ENCODE measurements at places on chromosomes 6 and 20. TPM values are rescaled to one million over a fixed set of nuclear protein-coding genes. Genes with fewer than 3 reads are reported as not detected.

The NKAIN4 gene
- polyA plus RNA-seq, result 0.31 TPM

DNA sequence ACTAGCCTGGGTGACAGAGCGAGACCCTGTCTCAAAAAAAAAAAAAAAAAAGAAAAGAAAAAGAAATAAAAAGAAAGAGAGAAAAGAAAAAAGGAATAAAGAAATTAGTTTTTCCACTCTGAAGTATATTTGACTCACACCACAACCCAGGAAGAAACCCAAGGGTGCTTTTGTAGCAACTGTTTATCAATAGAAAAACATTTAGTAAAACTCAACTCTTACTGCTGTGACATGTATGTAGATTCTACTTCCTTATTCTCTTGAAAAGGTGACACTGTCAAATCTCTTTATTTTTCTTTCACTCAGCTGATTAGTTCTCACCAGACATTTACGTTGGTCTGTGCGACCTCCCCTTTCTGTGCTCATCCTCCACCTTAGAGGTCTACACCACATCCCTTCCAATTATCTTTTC is 99.9 kb upstream of the SHLD1 start:
- no peak overlapping the region for H3K27ac ChIP-seq
- H3K36me3 ChIP-seq, result no peaks in the 10 kb centered on the region
- no peak overlapping the region for H3K4me3 ChIP-seq
- H3K27me3 ChIP-seq, result no peaks in the 10 kb centered on the region
- H3K4me1 ChIP-seq, result peaks cover 23% of the 10 kb centered on the region

GRCh38 chr6:143141442-143141841 is 80.8 kb downstream of the AIG1 start:
- no peaks in the 10 kb centered on the region for H3K27me3 ChIP-seq
- H3K4me3 ChIP-seq, result no peak overlapping the region
- peaks cover 17% of the 10 kb centered on the region for H3K4me1 ChIP-seq
- no peaks in the 10 kb centered on the region for H3K36me3 ChIP-seq
- peak overlapping the region; percentile 28 for H3K27ac ChIP-seq

GRCh38 chr6:35728683-35729678 is 7.9 kb upstream of the ARMC12 start:
- DNase-seq, result no peak
- H3K4me1 ChIP-seq, result peaks cover 67% of the 10 kb centered on the region
- no peaks in the 10 kb centered on the region for H3K36me3 ChIP-seq
- H3K27ac ChIP-seq, result peak overlapping the region; percentile 98

DNA sequence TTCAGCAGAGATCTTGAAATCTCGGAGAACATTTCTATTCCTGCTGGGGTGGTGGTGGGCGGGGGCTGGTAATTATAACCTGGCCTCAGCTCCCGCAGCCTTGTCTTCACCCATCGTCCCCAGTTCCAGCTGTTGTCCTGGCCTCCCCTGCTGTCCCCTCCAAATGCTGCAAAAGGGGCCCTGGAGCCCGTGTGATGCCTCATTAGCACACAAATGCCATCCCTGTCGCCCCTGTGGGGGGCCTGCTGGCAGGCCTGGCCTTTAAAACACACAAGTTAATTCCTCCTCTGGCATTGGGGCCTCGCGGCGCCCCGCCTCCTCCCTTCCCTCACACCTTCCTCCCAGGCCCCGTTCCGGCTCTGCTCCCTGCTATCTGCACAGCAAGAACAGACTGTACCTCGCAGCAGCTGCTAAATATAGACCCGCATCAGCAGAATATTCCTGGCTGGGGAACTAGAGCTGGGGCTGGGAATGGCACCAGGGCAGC is 85.7 kb downstream of the CDH22 start:
- DNase-seq, result no peak
- H3K4me1 ChIP-seq, result no peaks in the 10 kb centered on the region
- peak overlapping the region; percentile 54 for H3K27ac ChIP-seq

DNA sequence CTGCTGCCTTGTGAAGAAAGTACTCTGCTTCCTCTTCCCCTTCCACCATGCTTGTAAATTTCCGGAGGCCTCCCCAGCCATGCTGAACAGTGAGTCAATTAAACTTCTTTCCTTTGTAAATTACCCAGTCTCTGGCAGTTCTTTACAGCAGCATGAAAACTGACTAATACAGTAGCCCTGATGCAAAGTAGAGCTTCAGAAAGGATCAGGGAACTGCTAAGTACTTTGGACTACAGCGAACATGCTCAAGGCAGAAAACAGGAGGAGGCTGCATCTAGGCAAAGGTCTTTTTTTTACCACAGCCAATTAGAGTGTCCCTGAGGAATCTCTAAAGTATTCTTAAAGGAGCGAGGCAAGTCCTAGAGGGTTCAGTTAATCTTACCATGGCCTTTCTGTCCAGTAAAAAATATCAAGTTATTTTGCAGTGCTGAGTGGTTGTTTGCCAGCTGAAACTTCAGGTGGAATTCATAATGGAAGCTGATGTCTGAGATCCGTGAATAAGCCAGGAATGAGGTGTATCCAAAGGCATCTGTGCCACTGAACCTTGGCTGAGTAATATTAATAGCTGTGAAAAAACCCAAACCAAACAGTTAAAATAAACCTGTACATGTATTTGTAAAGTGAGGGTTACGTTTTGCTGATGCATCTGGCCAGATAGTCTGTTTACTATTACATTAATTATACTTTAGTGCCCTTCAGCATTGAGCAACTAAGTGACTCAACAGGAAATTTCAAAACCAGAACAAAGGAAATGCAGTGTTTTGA is 170.4 kb downstream of the PHF3 start:
- H3K36me3 ChIP-seq, result no peaks in the 10 kb centered on the region
- DNase-seq, result peak; percentile 23
- H3K4me3 ChIP-seq, result peak overlapping the region; percentile 24
- H3K4me1 ChIP-seq, result peaks cover 10% of the 10 kb centered on the region

The TFEB gene
- 18.4 TPM for polyA plus RNA-seq

DNA sequence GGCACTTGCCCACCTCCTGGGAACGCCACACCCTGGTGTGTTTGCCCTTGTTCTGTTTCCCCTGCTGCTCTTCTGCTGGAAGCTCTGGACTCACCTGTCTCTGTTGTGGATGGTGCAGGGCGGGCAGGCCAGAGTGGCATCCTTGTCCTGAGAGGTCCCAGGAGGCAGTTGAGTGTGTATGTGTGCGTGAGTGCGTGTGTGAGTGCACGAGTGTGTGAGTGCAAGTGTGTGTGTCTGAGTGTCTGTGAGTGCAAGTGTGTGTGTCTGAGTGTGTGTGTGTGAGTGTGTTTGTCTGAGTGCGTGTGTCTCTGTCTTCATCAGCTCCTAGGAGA is 12.2 kb downstream of the IGF2R start:
- H3K27ac ChIP-seq, result peak overlapping the region; percentile 87
- H3K4me1 ChIP-seq, result peaks cover 62% of the 10 kb centered on the region
- no peaks in the 10 kb centered on the region for H3K27me3 ChIP-seq
- DNase-seq, result no peak

DNA sequence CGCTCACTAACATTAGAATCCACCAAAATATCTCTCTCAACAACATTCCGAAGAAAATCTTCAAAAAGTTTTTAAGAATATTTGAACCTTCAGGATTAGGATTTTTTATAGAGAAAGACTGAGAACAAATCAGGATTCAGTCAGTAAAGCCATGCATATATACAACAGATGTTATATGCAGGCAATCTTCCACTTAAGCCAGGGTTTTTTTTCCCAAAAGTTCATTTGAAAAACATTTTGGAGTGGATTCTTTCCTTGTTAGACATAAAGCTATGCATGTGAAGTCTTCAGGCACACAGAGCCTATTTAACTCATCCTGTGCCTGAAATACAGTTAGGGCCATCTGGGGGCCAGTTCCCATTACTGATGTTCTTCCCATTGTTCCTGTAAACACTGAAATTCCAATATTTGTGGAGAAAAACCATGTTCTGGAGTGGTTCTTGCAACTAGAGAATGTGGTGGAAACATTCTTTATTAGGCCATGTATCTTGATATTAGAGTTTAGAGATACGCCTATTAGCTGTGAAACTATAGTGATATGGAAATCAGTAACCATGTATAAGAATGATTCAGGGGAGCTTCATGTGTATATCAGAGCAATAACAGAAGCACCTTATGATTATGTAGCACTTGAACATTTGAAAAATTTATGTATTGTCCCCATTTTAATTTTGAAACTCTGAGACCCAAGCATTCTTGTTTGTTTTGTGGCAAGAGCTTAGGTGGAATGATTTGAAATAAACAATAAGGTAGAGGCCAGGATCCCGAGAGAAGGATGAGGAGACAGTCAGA is 61.7 kb downstream of the PLEKHG1 start:
- no peaks in the 10 kb centered on the region for H3K4me1 ChIP-seq
- H3K27me3 ChIP-seq, result no peaks in the 10 kb centered on the region
- no peaks in the 10 kb centered on the region for H3K36me3 ChIP-seq
- no peak overlapping the region for H3K4me3 ChIP-seq
- H3K27ac ChIP-seq, result no peak overlapping the region

The CST1 gene
- polyA plus RNA-seq, result 0.56 TPM

GRCh38 chr6:40343318-40343876 is 243.8 kb downstream of the LRFN2 start:
- peaks cover 6% of the 10 kb centered on the region for H3K4me1 ChIP-seq
- H3K27ac ChIP-seq, result no peak overlapping the region
- H3K4me3 ChIP-seq, result no peak overlapping the region
- no peaks in the 10 kb centered on the region for H3K27me3 ChIP-seq

DNA sequence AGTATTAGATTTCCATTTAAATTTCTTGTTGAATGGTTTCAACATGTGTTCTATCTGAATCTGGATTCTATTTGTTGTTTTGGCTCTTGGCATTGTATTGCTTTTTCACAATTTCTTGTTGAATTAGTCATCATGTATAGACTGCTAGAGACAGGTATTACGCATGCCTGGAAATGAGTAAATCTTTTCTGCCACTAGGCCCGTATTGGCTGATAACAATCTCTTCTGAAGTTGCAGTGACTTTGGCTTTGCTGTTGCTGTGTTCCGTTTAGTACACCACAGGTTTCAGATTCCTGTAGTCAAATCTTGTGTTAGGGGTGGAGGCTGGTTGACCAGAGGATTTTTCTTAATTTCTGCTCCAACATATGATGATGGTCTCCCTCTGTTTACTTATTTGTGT is 1339.4 kb downstream of the GRIK2 start:
- no peaks in the 10 kb centered on the region for H3K36me3 ChIP-seq
- H3K27ac ChIP-seq, result no peak overlapping the region
- DNase-seq, result no peak
- no peaks in the 10 kb centered on the region for H3K4me1 ChIP-seq
- no peak overlapping the region for H3K4me3 ChIP-seq

The BRPF3 gene
- 9.8 TPM for polyA plus RNA-seq

- no peak overlapping the region for H3K27ac ChIP-seq
- DNase-seq, result no peak
- H3K27me3 ChIP-seq, result no peaks in the 10 kb centered on the region
- no peaks in the 10 kb centered on the region for H3K4me1 ChIP-seq
These were observed 41.3 kb upstream of the BEND3 start for GRCh38 chr6:107156617-107157016.

DNA sequence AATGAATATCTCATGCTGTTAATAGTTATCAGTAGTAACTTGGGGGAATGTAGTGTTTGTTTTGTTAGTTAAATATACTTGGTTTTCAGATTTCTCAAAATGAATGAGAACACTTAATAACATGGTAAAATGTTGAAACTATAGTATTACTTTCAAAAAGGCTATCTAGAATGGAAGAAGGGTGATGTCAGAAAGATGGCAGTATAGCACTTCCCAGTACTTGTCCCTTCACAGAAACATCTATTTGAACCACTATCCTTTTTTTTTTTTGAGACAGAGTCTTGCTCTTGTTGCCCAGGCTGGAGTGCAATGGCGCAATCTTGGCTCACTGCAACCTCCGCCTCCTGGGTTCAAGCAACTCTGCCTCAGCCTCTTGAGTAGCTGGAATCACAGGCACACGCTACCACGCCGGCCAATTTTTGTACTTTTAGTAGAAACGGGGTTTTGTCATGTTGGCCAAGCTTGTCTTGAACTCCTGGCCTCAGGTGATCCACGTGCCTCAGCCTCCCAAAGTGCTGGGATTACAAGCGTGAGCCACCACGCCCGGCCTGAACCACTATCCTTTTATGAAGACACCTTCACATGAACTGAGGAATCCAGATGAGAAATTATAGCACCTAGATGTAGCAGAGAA is 4.7 kb upstream of the ECHDC1 start:
- H3K4me1 ChIP-seq, result peaks cover 5% of the 10 kb centered on the region
- no peak overlapping the region for H3K27ac ChIP-seq
- DNase-seq, result no peak
- no peaks in the 10 kb centered on the region for H3K36me3 ChIP-seq
- no peaks in the 10 kb centered on the region for H3K27me3 ChIP-seq

The SGK2 gene
- 0.38 TPM for polyA plus RNA-seq

DNA sequence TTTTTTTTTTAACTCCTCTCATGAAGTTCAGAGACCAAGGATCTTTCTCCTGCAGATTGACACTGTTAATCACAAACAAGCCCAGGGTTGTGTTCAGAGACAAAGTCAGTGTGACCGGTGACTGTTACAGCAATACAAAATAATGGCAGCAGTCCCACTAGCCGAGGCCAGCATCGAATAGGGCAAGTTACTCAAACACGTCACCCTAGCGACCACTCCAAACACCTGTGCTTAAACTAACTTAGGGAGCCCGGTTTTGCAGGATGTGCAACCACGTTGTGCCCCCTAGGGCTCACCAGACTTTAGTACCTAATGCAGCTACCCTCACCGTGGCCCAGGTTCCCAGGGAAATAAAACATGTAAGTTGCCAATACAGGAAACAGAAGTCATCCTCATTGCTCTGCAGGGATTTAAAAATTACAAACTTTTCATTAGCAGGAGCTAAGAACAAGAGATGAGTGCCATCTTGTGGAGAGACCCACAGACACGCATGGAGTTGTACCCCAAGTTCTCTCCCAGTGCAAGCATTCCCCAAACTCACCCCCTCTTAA is 38.1 kb downstream of the FAM50B start:
- H3K27me3 ChIP-seq, result no peaks in the 10 kb centered on the region
- no peak overlapping the region for H3K27ac ChIP-seq
- no peaks in the 10 kb centered on the region for H3K36me3 ChIP-seq

DNA sequence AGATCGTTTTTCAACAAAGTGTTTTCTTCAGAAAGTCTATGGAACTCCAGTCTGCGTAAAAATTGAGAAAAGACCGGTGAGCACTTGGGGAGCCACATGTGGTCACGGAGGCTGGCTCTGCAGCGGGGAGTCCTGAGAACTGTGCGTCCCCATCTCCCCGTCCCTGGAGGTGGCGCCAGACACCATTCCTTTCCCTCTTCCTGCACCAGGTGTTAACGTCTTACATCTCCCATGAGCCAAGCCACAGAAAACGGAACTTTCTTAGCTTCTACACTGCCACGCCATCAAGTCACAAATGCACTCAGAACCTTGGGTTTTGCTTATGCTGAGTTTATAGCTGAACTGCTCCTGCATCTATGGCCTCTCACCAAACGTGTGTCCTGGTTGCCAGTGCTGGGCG is 62.6 kb downstream of the GINS1 start:
- no peaks in the 10 kb centered on the region for H3K4me1 ChIP-seq
- DNase-seq, result no peak
- no peak overlapping the region for H3K27ac ChIP-seq
- no peak overlapping the region for H3K4me3 ChIP-seq

The SLC12A5 gene
- polyA plus RNA-seq, result 120 TPM

- H3K36me3 ChIP-seq, result no peaks in the 10 kb centered on the region
- no peaks in the 10 kb centered on the region for H3K4me1 ChIP-seq
- H3K27ac ChIP-seq, result no peak overlapping the region
- no peaks in the 10 kb centered on the region for H3K27me3 ChIP-seq
These were observed 308.9 kb upstream of the MMS22L start for GRCh38 chr6:97591955-97592354.

All from adrenal gland (tissue), 19 donors.